ENCODE measurements at places on chromosomes 6 and 20. TPM values are rescaled to one million over a fixed set of nuclear protein-coding genes. Genes with fewer than 3 reads are reported as not detected.

DNA sequence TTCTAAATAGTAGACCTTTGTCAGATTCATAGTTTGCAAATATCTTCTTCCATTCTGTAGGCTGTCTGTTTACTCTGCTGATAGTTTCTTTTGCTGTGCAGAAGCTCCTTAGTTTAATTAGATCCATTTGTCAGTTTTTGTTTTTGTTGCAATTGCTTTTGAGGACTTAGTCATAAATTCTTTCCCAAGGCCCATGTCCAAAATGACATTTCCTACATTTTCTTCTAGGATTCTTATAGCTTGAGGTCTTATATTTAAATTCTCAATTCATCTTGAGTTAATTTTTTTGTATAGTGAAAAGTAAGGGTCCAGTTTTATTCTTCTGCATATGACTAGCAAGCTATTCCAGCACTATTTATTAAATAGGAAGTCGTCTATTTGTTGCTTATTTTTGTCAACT, 287.0 kb downstream of the PACRG start:
- no peaks in the 10 kb centered on the region for H3K4me1 ChIP-seq
- H3K27me3 ChIP-seq: no peaks in the 10 kb centered on the region
- H3K36me3 ChIP-seq: no peaks in the 10 kb centered on the region
- no peak for DNase-seq

CCN6 gene
- polyA plus RNA-seq: 0.15 TPM

ZC3H12D gene
- polyA plus RNA-seq: 2.5 TPM

DEFB116 gene
- polyA plus RNA-seq: not detected

DNA sequence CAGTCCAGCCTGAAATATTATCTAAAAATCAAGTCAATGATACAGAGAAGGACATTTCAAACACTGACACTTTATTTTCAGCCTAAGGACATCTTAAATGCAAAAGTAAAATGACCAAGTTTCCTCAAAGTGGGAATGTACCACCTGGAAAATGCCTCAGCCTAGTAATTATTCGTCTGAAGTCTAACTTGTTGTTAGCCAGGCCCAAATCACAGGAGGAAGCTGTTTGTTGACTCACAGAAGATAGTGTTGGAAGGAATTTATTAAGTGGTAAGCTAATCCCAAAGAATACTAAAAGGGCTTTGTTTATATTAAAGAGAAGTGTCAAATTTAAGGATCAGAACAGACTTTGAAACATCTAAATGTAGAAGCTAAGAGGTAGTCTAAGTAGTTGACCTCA, 2.5 kb downstream of the PDE7B start:
- no peaks in the 10 kb centered on the region for H3K36me3 ChIP-seq
- peaks cover 8% of the 10 kb centered on the region for H3K4me1 ChIP-seq
- H3K27ac ChIP-seq: no peak overlapping the region
- no peaks in the 10 kb centered on the region for H3K27me3 ChIP-seq
